ENCODE measurements at places on chromosomes 3 and 15.

- DNase-seq = no peak
Measured at GRCh38 chr3:10845839-10846656, 30.0 kb downstream of the SLC6A11 start.

- no peak for DNase-seq
Measured at GRCh38 chr15:85756411-85757072, 38.2 kb downstream of the KLHL25 start.

DNA sequence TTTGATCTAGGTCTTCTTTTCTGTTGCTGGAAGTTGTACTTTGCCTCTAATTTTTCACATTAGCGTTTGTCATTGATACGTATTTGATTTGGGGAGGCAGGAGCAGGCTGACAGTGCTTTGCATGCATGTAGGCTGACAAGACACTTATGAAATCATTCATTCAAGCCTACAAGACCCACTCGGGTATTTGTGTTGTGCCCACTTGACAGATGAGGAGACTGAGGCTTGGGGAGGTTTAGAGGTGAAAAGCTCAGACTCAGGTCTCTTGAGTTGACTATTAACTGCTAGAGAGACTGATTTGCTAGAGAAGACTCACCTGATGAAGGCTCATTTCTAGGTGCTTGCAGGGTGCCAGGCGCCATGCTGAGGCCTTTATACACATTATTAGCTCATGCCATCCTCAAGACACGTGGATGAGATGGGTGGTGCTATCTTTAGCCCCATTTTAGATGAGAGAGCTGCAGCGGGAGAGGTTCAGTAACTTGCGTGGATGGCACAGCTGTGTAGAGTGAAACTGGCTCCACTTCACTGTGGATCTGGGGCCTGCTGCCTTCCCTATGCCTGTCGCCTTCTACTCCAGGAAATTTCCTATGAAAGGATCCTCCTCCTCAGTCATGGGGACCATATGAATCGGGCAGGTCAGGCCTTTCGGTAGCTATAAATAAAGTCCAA is 192.7 kb downstream of the ITPR1 start:
- no peak for DNase-seq

GRCh38 chr15:100877551-100877950 is 2.1 kb upstream of the ALDH1A3 start:
- DNase-seq = no peak

DNA sequence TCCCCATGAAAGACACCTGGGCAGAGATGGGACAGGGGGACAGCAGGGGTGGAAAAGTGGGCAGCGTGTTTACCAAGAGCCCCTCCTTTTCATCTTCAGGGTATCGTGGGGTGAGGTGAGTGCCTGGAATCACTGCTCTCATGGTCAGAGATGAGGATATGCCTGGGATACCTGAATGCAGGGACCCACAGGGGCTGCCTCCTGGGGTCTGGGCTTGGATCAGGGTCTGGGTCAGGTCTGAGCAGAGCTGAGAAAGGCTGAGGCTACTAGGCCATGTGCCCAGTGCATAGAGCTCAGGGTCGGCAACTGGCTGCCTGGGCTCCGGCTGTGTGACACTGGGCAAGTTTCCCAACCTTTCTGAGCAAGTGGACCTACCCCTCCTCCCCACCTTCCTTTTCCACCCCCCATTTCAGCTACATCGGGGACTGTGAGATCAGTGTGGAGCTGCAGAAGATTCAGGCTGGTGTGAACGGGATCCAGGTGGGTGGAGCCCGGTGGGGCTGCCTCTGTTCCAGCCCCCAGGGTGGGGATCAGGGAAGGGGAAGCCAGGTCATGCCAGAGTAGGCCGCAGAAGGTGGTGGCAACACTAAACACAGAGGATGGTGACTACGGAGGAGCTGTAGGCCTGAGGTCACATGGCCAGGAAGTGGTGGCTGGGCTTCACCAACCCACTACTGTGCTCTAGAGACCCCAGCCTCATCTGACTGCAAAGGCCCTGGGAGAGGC is 24.5 kb downstream of the ESYT3 start:
- no peak for DNase-seq

DNA sequence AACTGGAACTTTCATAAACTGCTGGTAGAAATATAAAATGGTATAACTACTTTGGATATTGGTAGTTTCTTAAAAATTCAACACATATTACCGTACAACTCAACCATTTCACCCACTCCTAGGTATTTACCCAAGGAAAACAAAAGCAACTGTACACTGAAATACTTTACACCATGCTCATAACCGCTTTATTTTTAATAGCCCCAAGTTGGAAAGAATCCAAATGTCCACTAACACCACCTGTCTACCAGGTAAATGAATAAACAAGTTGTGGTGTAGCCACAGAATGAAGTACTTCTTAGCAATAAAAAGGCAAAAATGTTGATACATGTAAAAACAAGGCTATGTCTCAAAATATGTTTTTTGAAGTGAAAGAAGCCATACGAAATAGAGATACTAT is 215.9 kb upstream of the PEX5L start:
- DNase-seq = no peak

- DNase-seq = no peak
Measured at GRCh38 chr15:100889385-100890050, 9.9 kb downstream of the ALDH1A3 start.

GRCh38 chr3:133910422-133910821 is 14.7 kb upstream of the RAB6B start:
- DNase-seq = no peak

- DNase-seq = peak; percentile 96
Measured at GRCh38 chr15:94844538-94845389, 613.4 kb downstream of the MCTP2 start.
